ENCODE measurements at places on chromosomes 3 and 15. TPM values are rescaled to one million over a fixed set of nuclear protein-coding genes. Genes with fewer than 3 reads are reported as not detected.

The GALK2 gene
- 26.9 TPM for total RNA-seq

The SLC25A36 gene
- 33.9 TPM for total RNA-seq

The TCTA gene
- 16.4 TPM for total RNA-seq

The SLC27A2 gene
- not detected for total RNA-seq

The TEX9 gene
- 2.5 TPM for total RNA-seq

The ATXN7 gene
- 8.9 TPM for total RNA-seq

The PPARG gene
- 16.6 TPM for total RNA-seq

The CLRN1 gene
- total RNA-seq: not detected

The ITIH3 gene
- 10.7 TPM for total RNA-seq

The FILIP1L gene
- 28.5 TPM for total RNA-seq

The CAMKV gene
- not detected for total RNA-seq

The SLC22A14 gene
- not detected for total RNA-seq

The ATP13A5 gene
- total RNA-seq: not detected

The NEDD4 gene
- 18.9 TPM for total RNA-seq

The CPOX gene
- total RNA-seq: 24.3 TPM

The GREM1 gene
- total RNA-seq: 3.6 TPM

The SEMA3B gene
- 10.6 TPM for total RNA-seq

The SHC4 gene
- 5.6 TPM for total RNA-seq

The CATSPER2 gene
- not detected for total RNA-seq

The P2RY14 gene
- not detected for total RNA-seq

The IL12A gene
- not detected for total RNA-seq

The CIB2 gene
- total RNA-seq: 2.7 TPM

The EPHA3 gene
- total RNA-seq: 1.9 TPM

The SPINK8 gene
- not detected for total RNA-seq

The ZNF80 gene
- total RNA-seq: not detected

The RTP3 gene
- not detected for total RNA-seq

The TTC23 gene
- total RNA-seq: 11.6 TPM

The TRIM59 gene
- total RNA-seq: 10.7 TPM

The CNTN4 gene
- total RNA-seq: not detected

The CD276 gene
- 127 TPM for total RNA-seq

The UPK1B gene
- not detected for total RNA-seq

The TIGIT gene
- not detected for total RNA-seq

The DNAH12 gene
- not detected for total RNA-seq

The CALML4 gene
- 0.77 TPM for total RNA-seq

The CCDC33 gene
- total RNA-seq: not detected

The NR2E3 gene
- not detected for total RNA-seq

The ADAMTS9 gene
- total RNA-seq: 5.9 TPM

The DAZL gene
- total RNA-seq: not detected

The TLR9 gene
- total RNA-seq: under 0.01 TPM

The TRIM42 gene
- not detected for total RNA-seq
